ENCODE measurements at places on chromosomes 12 and 14. TPM values are rescaled to one million over a fixed set of nuclear protein-coding genes. Genes with fewer than 3 reads are reported as not detected.
A peak's percentile ranks its signal among the peaks of the same experiment; 100 is the strongest.

- H3K4me1 ChIP-seq: peaks cover 2% of the 10 kb centered on the region
- H3K27ac ChIP-seq: peak overlapping the region; percentile 42
- H3K4me3 ChIP-seq: no peak overlapping the region
- no peaks in the 10 kb centered on the region for H3K36me3 ChIP-seq
- DNase-seq: peak; percentile 41
Measured at GRCh38 chr14:91919814-91920213, 27.7 kb downstream of the FBLN5 start.

- H3K27me3 ChIP-seq: no peaks in the 10 kb centered on the region
- no peak overlapping the region for H3K27ac ChIP-seq
- no peaks in the 10 kb centered on the region for H3K36me3 ChIP-seq
- no peak for DNase-seq
- H3K4me1 ChIP-seq: no peaks in the 10 kb centered on the region
Measured at GRCh38 chr12:65668981-65669695, 155.1 kb upstream of the HMGA2 start.

DNA sequence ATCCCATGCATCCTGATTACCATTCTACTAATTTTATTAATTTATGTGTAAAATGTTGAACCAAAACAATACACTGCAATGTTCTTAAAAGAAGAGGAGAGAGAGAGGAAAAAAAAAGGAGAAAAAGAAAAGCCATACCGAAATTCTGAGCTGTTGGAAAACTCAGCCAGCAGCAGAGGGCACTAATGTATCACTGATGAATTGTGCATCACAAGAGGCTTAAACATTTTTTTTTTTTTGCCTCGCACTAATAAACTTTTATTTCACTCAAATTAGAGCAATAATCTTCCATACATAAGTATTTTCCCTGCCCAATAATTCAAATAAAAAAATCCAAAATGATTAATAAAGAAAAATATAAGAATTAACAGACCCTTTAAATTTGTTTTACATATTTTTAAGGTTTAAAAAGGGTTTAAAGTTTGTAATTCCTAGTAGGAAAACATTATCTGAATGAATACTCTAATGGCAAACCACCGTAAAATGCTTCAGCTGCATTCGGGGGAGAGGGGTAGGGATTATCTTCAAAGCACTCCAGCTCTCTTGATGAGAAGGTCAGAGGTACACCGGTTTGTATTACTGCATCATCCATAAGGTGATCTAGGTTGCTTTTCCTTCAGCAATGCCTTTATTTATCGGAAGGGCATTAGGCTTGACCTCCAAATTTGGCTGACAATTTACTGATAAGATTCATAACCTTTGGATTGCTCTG lies 41.9 kb downstream of the ATP23 start:
- peak; percentile 27 for DNase-seq
- H3K27me3 ChIP-seq: no peaks in the 10 kb centered on the region
- no peak overlapping the region for H3K4me3 ChIP-seq
- H3K27ac ChIP-seq: no peak overlapping the region
- H3K4me1 ChIP-seq: no peaks in the 10 kb centered on the region

DNA sequence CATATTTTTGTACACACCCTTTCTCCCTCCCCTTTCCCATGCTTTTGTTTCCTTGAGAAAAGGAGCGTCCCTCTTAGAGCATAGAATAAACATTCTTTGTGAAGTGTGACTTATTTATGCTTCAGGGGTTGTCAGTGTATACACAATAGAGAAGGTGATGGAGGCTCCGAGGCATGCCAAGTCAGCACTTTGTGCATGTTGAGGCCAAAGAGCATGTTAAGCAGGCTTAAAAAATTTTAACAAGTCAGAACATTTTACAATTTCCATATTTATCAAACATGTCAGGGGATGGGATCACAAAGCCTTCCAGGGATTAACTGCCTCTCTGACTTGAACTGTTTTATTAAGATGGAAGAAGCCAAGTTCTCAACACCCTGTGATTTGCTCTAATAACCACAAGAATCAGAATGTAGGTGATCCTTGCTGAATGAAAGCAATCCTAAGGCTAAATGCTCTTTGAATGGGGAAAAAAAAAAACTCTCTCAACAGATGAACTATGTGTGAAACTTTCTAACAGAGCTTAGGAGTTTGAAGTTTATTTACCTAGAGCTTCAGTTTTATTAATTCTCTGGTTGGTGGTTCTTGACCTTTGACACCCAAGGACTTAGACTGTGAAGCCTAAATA lies 223.1 kb downstream of the RAD51B start:
- H3K4me3 ChIP-seq: no peak overlapping the region
- peaks cover 4% of the 10 kb centered on the region for H3K4me1 ChIP-seq
- no peaks in the 10 kb centered on the region for H3K36me3 ChIP-seq
- peak overlapping the region; percentile 82 for H3K27ac ChIP-seq

GRCh38 chr14:97456958-97457357 lies 659.8 kb downstream of the VRK1 start:
- H3K4me1 ChIP-seq: no peaks in the 10 kb centered on the region
- no peak overlapping the region for H3K27ac ChIP-seq
- H3K27me3 ChIP-seq: no peaks in the 10 kb centered on the region
- DNase-seq: peak; percentile 33

DNA sequence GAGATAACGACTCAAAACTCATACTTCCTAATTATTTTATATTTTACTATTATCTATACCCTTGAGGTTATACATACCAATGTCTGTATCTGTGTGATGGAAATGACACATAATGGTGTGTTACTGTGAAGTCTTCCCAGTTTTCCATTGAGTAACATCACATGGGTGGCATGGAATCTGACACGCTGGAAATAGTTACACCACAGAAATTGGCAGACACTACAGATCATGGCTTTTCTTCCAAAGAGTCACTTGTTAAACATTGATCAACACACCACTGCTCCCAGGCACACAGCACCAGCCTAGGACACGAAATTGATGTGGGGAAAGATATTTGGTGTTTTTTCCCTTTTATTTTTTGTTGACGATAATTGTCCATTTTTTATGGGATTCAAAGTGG lies 33.0 kb upstream of the VWF start:
- H3K27ac ChIP-seq: no peak overlapping the region
- peaks cover 28% of the 10 kb centered on the region for H3K4me1 ChIP-seq
- no peak for DNase-seq
- peaks cover 3% of the 10 kb centered on the region for H3K27me3 ChIP-seq

DNA sequence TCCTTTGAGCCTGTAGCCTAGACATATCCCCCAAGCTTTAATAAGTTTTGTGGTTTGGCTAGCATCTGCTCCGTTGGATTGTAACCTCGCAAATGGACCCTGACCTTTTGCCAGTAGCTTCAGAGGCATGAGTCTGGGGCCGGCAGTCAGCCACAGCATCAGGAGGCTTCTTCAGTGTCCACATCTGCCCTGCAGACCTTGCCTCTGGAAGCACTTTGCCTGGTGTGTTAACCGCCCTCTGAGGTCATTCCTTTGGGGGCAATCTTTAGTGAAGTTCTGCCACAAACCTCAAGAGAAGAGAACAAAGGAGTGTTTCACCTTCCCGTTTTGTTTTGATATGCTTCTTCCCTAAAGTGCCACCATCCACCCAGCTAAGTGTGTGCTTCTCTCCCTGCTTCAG lies 71.4 kb downstream of the GNS start:
- peaks cover 33% of the 10 kb centered on the region for H3K36me3 ChIP-seq
- H3K4me1 ChIP-seq: peaks cover 40% of the 10 kb centered on the region
- no peaks in the 10 kb centered on the region for H3K27me3 ChIP-seq
- DNase-seq: no peak
- no peak overlapping the region for H3K27ac ChIP-seq

GRCh38 chr14:61089126-61089750 lies 108.2 kb downstream of the SLC38A6 start:
- no peaks in the 10 kb centered on the region for H3K4me1 ChIP-seq
- H3K27me3 ChIP-seq: no peaks in the 10 kb centered on the region
- H3K4me3 ChIP-seq: no peak overlapping the region
- no peak for DNase-seq

DNA sequence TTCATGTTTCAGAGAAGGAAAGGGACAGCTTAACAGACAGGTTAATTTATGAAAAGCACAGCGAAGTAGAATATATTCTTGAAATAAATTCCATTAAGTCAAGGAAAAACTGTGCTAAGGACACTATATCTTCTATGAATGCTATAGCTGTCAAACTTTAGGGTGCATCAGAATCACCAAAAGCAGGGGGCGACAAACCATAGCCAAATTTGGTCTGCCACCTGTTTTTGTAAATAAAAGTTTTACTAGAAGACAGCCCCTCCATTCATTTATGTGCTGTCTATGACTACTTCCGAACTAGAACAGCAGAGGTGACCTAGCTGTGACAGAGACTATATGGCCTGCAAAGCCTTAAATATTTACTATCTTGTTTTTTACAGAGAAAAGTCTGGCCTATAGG lies 25.9 kb downstream of the PPP4R3A start:
- DNase-seq: no peak
- no peaks in the 10 kb centered on the region for H3K27me3 ChIP-seq
- no peak overlapping the region for H3K27ac ChIP-seq
- H3K4me3 ChIP-seq: no peak overlapping the region

DNA sequence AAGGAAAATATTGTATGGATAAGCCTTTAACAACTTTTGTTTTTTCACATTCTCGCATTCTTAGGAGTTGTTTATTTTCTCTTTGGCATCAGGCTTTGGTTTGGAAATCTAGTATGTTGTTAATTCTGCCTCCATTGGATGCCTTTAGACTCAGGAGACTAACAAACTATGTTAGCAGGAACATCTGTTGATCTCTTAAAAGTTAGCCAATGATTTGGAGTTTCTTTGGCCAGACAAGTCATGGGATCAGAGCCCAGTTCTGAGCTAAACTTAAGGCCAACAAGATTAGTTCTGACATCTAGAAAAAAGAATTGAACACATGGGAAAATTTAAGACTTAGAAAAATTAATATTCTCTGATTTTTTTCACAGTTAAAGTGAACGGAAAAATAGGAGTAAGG lies 35.3 kb upstream of the STRAP start:
- peaks cover 14% of the 10 kb centered on the region for H3K4me1 ChIP-seq
- no peaks in the 10 kb centered on the region for H3K27me3 ChIP-seq
- H3K4me3 ChIP-seq: no peak overlapping the region
- no peaks in the 10 kb centered on the region for H3K36me3 ChIP-seq
- H3K27ac ChIP-seq: no peak overlapping the region

DNA sequence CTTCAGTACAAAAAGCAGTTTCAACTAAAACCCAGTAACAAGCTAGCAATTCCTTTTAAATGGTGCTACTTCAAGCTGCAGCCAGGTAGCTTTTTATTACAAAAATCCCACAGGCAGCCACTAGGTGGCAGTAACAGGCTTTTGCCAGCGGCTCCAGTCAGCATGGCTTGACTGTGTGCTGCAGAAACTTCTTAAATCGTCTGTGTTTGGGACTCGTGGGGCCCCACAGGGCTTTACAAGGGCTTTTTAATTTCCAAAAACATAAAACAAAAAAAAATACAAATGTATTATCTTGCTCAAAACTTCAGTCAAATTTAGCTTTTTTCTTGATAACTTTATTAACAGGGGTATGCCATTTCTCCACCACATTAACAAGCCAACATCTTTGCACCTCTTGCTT lies 3.6 kb upstream of the CLEC4E start:
- H3K27me3 ChIP-seq: peaks cover 16% of the 10 kb centered on the region
- H3K36me3 ChIP-seq: no peaks in the 10 kb centered on the region
- no peak overlapping the region for H3K4me3 ChIP-seq
- no peaks in the 10 kb centered on the region for H3K4me1 ChIP-seq

DNA sequence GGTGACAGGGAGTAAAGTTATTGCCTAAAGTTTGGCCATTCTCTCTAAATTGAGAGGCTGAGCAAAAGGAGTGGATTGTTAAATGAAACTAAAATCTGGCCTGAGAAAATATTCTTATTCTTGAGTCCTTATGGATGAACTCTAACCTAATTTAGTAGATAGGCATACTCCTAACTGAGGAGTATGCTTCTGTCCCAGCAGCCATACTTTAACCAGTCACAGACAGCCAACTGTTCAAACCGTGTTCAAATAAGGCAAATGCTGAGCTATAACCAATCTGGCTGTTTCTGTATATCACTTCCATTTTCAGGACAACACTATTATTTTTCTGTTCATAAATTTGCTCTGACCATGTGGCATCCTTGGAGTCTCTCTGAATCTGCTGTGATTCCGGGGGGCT lies 75.9 kb upstream of the RERGL start:
- no peaks in the 10 kb centered on the region for H3K36me3 ChIP-seq
- no peaks in the 10 kb centered on the region for H3K27me3 ChIP-seq
- peak overlapping the region; percentile 5 for H3K4me3 ChIP-seq
- no peaks in the 10 kb centered on the region for H3K4me1 ChIP-seq

- no peak overlapping the region for H3K4me3 ChIP-seq
- no peaks in the 10 kb centered on the region for H3K27me3 ChIP-seq
- H3K36me3 ChIP-seq: no peaks in the 10 kb centered on the region
- no peak for DNase-seq
Measured at GRCh38 chr12:127063339-127064072, 1203.5 kb upstream of the TMEM132C start.

- H3K4me1 ChIP-seq: no peaks in the 10 kb centered on the region
- H3K4me3 ChIP-seq: no peak overlapping the region
- H3K27ac ChIP-seq: no peak overlapping the region
- no peak for DNase-seq
- H3K36me3 ChIP-seq: no peaks in the 10 kb centered on the region
Measured at GRCh38 chr14:105914738-105915385, 388.5 kb downstream of the TMEM121 start.

Gene CMTM5
- 0.92 TPM for total RNA-seq

Gene NGDN
- 16.5 TPM for total RNA-seq

Gene MYH6
- total RNA-seq: 287 TPM

Gene DDN
- 1.7 TPM for total RNA-seq

Gene HOXC12
- total RNA-seq: not detected

Gene TIMM9
- 38.1 TPM for total RNA-seq

Gene RNASE7
- not detected for total RNA-seq

Measured in heart left ventricle (tissue), 16 donors.